Adrenal gland (tissue), 19 donors: ENCODE measurements at places on chromosomes 7 and 10. TPM values are rescaled to one million over a fixed set of nuclear protein-coding genes. Genes with fewer than 3 reads are reported as not detected.

NUPR2 gene
- not detected for total RNA-seq

CNPY1 gene
- total RNA-seq = not detected

NUTM2D gene
- total RNA-seq = 6.4 TPM

WEE2 gene
- not detected for total RNA-seq

PTF1A gene
- total RNA-seq = not detected

RAMP3 gene
- total RNA-seq = 42.2 TPM

COL13A1 gene
- total RNA-seq = 1.2 TPM

ANK3 gene
- 48.1 TPM for total RNA-seq

PROSER2 gene
- total RNA-seq = 2.7 TPM

ZNF25 gene
- 9.4 TPM for total RNA-seq

ARL4A gene
- total RNA-seq = 9.2 TPM

AP1S1 gene
- total RNA-seq = 190 TPM

MOGAT3 gene
- total RNA-seq = not detected

DDC gene
- total RNA-seq = 17.5 TPM

RBP4 gene
- 11.9 TPM for total RNA-seq

MKX gene
- 4.0 TPM for total RNA-seq

ZNF853 gene
- 7.2 TPM for total RNA-seq

PRR15 gene
- 1.2 TPM for total RNA-seq

SERPINE1 gene
- 79.2 TPM for total RNA-seq

KEL gene
- 1.2 TPM for total RNA-seq

BTBD16 gene
- not detected for total RNA-seq

CALHM1 gene
- not detected for total RNA-seq

VGF gene
- total RNA-seq = 0.97 TPM

RTKN2 gene
- total RNA-seq = not detected

GATA3 gene
- 1.8 TPM for total RNA-seq

SH2D4B gene
- not detected for total RNA-seq

MNX1 gene
- not detected for total RNA-seq

TBATA gene
- total RNA-seq = not detected

PLXDC2 gene
- 74.9 TPM for total RNA-seq

CACNA2D1 gene
- 57.1 TPM for total RNA-seq

FGL2 gene
- 8.4 TPM for total RNA-seq

C10orf105 gene
- total RNA-seq = 0.17 TPM

SPDYE2 gene
- 0.15 TPM for total RNA-seq

MMD2 gene
- total RNA-seq = not detected

ATG9B gene
- 0.38 TPM for total RNA-seq

CYP2C9 gene
- not detected for total RNA-seq

ZNF862 gene
- 32.9 TPM for total RNA-seq

NPY gene
- total RNA-seq = not detected

HOXA10 gene
- 12.7 TPM for total RNA-seq

TMEM178B gene
- total RNA-seq = 4.9 TPM

ZNF138 gene
- total RNA-seq = 15.0 TPM

CACNB2 gene
- total RNA-seq = 82.3 TPM

IFIT5 gene
- 17.2 TPM for total RNA-seq

PRSS2 gene
- not detected for total RNA-seq
